Activated gamma-delta T cell treated with Interleukin-2 at 50 U/mL for 16 hours (primary cell): ENCODE measurements at places on chromosomes 5 and 9.

DNA sequence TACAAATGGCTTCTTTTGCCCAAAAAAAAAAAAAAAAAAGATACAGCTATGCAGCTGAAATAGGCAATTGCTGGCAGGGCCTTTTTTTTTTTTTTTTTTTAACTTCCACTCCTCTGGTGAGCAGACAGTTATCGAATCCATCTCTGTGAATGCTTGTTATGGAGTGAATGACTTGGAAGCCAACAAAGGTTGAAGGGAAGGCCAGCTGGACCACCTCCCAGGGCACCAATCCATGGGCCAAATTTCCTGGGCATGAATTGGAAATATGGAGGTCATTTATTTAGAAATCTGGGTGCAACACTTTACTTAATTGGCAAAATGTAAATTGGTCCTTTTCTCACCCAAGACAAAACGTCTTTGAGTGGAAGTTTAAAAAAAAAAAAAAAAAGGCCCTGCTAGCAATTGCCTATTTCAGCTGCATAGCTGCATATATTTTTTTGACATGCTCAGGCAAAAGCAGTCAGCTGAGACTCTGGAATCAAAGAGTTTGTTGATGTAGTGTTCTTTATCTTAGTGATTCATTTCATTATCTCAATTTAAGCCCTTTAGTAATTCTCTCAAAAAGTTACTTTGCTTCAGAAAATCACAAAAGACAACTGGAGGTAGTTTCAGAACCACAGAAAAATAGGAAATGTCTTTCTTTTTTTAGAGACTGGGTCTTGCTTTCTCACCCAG lies 392.2 kb upstream of the KLF4 start:
- no peak for DNase-seq

- no peak for DNase-seq
Measured at GRCh38 chr9:99055384-99055783, 49.5 kb upstream of the TGFBR1 start.

- no peak for DNase-seq
Measured at GRCh38 chr9:88530051-88530450, 4.9 kb upstream of the NXNL2 start.

- no peak for DNase-seq
Measured at GRCh38 chr5:175657593-175658271, at the start of gene HRH2. Gene HRH2 (plus strand): TSS chr5:175658071. CDS start chr5:175683234, 25,163 bp downstream.

GRCh38 chr9:113898596-113898995 lies 22.5 kb downstream of the ZNF618 start:
- no peak for DNase-seq

DNA sequence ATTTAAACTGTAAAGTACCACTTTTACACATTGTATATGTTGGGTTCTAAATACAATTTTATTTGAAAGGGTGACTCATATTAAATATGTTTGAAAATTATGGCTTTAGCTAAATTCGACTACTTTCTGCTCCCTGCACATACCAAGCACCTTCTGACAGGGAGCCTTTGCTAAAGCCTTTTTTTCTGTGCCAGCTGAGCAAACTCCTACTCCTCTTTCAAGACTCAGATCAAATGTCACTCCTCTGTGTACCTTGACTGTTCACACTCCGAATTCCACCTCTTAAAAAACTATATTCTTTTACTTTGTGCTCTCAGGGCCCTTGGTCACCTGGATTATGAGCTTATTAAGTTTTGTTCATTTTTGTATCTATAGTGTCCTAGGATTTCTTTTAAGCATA lies 6.5 kb upstream of the OXCT1 start:
- no peak for DNase-seq

GRCh38 chr9:133449760-133450159 lies 10.0 kb upstream of the CACFD1 start:
- no peak for DNase-seq

GRCh38 chr5:68805444-68805843 lies 288.4 kb upstream of the SLC30A5 start:
- no peak for DNase-seq

GRCh38 chr5:32654427-32654826 lies 56.7 kb upstream of the NPR3 start:
- no peak for DNase-seq

DNA sequence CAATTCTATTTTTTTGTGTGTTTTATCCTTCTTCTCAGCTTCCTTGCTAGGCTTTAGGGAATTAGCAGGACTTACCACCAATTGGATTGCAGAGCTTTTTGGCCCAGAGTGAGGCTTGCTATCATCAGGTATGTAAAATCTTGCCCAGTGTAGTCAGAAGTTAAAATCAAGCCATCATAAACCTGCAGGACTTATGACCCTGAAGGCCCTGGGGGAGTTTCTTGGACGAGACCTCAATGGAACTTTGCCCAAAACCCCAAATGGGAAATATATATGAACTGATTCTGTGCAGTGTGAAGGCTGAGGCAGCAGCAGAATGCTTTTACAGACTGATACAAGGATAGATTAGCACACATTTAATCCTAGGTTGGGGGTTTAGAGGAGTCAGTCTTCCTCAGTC lies 287.0 kb downstream of the SH3GL2 start:
- DNase-seq = no peak

- no peak for DNase-seq
Measured at GRCh38 chr9:116058421-116058820, 95.2 kb upstream of the PAPPA start.
